Stimulated activated CD8-positive, alpha-beta memory T cell treated with anti-CD3 and anti-CD28 coated beads, Interleukin-4, amount 100 ng/mL, for 4 hours (primary cell): ENCODE measurements at places on chromosomes 4 and X.

DNA sequence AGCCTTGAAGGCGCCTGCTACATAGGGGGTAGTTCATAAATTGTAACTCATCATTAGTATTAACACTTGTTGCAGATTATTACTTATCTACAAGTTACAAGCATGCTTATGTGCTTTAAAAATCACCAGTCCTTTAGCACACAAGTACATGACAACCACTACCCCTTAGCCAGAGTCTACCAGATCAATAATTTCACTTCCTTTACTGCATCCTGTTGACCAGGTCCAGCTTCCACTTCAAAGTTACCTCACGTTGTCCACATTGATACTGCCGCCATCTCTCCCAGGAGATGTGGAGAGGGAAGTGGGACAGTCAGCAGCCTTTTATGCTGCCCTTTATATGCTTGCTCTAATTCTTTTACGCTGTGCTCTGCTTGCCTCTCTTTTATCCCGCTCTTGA, 231.3 kb upstream of the CXXC4 start:
- no peak for DNase-seq

GRCh38 chr4:117515921-117516320, 430.5 kb upstream of the TRAM1L1 start:
- no peak for DNase-seq

DNA sequence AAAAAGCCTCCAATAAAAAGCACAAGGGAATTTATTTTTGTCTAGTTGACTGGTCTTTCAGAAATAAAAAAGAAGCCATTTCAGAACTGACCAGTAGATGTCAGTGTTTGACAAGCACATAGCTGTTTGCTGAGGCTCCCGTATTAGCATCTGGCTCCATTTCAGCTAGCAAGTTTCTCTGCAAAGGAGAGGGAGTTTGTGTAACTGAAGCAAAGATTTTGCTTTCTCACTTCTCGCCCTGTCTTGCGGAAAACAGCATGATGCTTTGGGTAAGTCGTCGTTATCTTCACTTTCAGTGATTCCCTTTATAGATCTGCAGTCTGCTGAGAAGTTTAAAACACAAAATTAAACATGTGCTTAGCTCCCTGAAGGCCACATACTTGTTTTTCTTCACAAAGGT, 85.5 kb downstream of the CT47B1 start:
- DNase-seq: no peak

DNA sequence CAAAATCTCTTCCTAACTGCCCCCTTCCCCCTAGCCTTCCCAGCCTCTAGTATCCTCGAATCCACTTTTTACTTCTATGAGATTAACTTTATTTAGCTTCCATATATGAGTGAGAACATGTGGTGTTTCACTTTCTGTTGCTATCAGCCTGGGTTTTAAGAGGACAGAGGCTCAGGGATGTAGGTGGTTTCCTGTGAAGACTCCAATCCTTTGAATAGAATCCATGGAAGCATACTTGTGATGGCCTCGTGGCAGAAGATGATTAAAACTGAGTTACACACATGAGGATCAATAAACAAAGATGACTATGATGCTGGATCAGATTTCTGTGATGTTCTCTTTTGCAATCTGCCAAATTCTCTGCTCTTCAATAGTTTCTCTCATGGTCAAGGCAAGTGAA, 29.8 kb downstream of the CD99L2 start:
- no peak for DNase-seq
